ENCODE measurements at places on chromosomes 13 and 19. TPM values are rescaled to one million over a fixed set of nuclear protein-coding genes. Genes with fewer than 3 reads are reported as not detected.

DNA sequence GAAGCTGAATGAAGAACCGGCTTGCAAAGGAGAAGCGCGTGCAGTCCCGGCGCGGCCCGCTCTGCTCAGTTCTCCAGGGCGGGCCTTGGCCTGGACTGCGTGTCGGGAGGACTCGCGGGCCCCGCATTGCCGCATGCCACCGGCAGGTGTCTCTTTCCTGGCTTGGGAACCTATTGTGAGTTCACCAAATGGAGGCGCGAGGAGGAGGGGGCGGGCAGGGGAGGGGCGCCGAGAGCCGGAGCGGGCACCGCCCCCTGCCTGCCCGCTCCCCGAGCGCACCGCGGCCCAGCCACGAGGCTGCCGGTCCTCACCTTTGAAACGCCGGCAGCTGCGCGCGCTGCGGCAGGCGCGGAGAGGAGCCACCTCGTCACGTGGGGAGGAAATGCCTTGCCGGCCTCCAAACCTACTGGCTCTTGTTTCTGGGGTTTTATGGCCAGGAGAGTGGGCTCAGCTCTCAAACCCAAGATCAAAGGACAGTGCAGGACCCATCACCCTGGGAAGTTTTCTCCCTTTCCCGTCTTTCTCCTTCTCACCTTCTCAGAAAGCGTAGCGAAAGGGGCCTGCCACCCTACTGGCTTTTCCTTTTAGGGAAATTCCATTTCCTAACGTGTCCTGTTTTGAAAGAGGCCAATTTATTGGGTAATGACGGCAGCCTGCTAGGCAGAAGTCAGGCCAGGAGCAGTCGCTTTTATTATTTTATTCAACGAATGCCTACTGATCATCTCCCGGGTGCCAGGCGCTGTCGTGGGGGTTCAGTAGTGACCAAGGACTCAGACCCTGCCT is 13.8 kb upstream of the UBE2L5 start:
- peaks cover 23% of the 10 kb centered on the region for H3K4me1 ChIP-seq
- peak overlapping the region; percentile 73 for H3K4me3 ChIP-seq
- peak overlapping the region; percentile 80 for H3K27ac ChIP-seq
- peaks cover 4% of the 10 kb centered on the region for H3K27me3 ChIP-seq

DNA sequence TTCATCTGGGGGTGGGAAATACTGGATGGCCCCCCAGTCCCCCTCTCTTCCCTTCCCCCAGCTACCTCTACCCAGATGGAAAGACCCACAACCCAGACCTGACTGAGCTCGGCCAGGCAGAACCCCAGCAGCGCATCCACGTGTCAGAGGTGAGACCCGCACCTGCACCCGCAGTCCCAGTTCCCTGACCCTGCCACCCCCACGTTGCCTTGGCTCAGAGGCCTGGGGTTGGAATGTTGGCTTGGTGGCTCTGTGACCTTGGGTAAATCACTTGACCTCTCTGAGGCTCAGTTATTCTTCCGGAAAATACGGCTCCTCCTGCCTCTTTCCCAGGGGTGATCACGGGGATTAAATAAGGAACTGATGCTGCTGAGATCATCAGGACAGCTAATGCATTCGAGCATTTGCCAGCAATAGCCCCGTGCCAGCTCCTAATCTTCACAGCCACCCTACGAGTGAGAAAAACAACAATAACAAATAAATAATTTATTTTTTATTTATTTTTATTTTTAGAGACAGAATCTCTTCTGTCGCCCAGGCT is 12.3 kb downstream of the CBLC start:
- no peak overlapping the region for H3K27ac ChIP-seq
- H3K27me3 ChIP-seq, result no peaks in the 10 kb centered on the region
- no peak overlapping the region for H3K4me3 ChIP-seq
- no peaks in the 10 kb centered on the region for H3K36me3 ChIP-seq

DNA sequence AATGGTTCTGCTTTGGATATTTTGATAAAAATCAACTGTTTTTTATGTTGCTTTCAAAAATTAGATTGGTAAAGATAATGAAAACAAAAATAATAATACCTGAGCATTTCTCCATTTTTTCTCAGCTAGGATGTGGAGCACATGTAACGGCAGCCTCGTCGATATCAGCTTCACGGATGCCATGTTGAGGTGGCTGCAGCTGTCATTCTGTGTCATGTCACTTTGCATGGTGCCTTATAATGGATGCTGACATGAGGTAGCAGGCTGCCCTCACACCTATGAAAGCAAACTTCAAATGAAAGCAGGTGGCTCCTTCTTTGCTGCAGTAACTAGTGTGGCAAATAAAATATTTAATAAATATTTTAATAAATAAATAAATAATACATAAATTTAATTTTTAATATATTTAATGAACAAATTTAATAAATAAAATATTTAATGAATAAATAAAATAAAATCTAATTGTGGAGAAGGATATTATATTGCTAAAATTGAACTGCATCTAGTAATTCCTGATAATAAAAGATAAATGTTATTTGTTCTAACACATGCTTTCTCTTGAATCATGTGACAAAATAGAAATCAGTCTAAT is 955.7 kb upstream of the SLC10A2 start:
- H3K36me3 ChIP-seq, result no peaks in the 10 kb centered on the region
- no peaks in the 10 kb centered on the region for H3K4me1 ChIP-seq
- no peak for DNase-seq
- no peak overlapping the region for H3K4me3 ChIP-seq
- H3K27ac ChIP-seq, result no peak overlapping the region
- no peaks in the 10 kb centered on the region for H3K27me3 ChIP-seq

DNA sequence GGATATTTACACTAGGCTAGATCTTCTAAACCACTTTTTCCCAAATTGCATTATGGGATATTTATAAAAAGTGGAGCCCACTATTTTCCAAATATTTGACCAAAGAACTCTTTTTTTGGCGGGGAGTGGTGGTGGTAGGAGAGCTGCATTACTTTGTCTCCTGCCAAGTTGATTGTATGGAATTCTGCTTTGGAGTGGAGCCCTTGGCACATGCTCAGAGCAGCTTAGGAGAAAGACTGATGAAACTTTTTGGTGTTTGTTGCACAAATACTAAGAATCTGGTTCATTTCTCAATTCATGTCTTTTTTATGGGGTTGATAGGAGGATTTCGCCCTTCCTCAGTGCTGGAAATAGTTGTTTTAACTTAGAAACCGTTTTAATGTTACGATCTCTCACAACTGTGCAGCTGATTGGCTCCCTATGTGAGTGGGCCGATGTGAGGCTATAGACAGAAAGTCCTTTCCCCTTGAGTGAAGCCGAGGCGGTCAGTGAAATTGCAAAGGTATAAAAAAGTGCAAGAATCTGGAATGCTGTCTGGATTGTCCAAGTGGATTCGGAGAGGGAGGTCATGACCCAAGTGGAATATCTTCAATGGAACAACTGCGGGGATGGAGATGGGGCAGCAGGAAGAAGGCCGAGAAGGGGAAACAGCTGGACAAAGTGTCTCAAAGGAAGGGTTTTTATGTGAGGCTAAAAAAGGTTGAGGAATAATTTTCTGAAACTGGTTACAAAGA is 415.9 kb downstream of the FGF9 start:
- peaks cover 17% of the 10 kb centered on the region for H3K4me1 ChIP-seq
- no peaks in the 10 kb centered on the region for H3K27me3 ChIP-seq
- H3K27ac ChIP-seq, result no peak overlapping the region
- peaks cover 7% of the 10 kb centered on the region for H3K36me3 ChIP-seq
- DNase-seq, result no peak
- H3K4me3 ChIP-seq, result no peak overlapping the region

DNA sequence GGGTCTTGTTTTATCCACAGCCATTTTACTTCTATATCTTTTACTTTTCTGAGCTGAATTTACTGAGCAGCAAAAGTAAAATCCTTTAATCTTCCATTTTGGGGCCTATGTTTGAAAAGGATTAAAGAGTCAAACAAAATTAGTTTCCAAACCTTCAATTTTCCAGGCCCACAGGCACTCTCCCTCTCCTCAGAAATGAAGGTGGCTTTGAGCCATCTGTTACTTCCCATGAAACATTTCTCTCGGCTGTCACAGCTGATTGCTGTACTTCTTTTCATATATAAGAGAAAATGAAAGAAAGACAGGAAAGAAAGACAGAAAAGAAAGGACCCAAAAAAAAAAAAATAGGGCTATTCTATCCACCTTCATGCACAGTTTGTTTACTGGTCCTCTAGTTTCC is 194.9 kb downstream of the LACC1 start:
- H3K27me3 ChIP-seq, result peaks cover 1% of the 10 kb centered on the region
- no peaks in the 10 kb centered on the region for H3K36me3 ChIP-seq
- H3K4me3 ChIP-seq, result no peak overlapping the region

- no peaks in the 10 kb centered on the region for H3K36me3 ChIP-seq
- H3K27ac ChIP-seq, result no peak overlapping the region
- H3K4me1 ChIP-seq, result no peaks in the 10 kb centered on the region
- DNase-seq, result no peak
- H3K27me3 ChIP-seq, result peaks cover 1% of the 10 kb centered on the region
Observed at GRCh38 chr13:43838909-43839308, 40.6 kb downstream of the CCDC122 start.

DNA sequence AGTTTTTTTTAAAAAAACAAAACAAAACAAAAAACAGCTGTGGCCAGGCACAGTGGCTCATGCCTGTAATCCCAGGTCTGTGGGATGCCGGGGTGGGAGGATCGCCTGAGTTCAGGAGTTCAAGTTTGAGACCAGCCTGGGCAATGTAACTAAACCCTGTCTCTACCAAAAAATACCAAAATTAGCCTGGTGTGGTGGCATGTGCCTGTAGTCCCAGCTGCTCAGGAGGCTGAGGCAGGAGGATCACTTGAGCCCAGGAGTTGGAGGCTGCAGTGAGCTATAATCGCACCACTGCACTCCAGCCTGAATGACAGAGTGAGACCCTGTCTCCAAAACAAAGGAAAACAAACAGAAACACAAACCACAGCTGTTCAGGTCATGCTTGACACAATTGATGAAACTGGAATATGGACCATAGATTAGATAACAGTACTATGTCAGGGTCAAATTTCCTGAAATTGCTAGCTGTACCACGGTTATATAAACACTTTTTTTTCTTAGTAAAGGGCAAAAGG is 6.9 kb upstream of the ANGPTL4 start:
- H3K27me3 ChIP-seq, result peaks cover 5% of the 10 kb centered on the region
- H3K27ac ChIP-seq, result no peak overlapping the region
- H3K4me3 ChIP-seq, result no peak overlapping the region

- H3K4me1 ChIP-seq, result peaks cover 9% of the 10 kb centered on the region
- DNase-seq, result peak; percentile 95
- H3K27ac ChIP-seq, result no peak overlapping the region
- peaks cover 54% of the 10 kb centered on the region for H3K36me3 ChIP-seq
Observed at GRCh38 chr19:3154957-3155736, 19.3 kb downstream of the GNA15 start.

DNA sequence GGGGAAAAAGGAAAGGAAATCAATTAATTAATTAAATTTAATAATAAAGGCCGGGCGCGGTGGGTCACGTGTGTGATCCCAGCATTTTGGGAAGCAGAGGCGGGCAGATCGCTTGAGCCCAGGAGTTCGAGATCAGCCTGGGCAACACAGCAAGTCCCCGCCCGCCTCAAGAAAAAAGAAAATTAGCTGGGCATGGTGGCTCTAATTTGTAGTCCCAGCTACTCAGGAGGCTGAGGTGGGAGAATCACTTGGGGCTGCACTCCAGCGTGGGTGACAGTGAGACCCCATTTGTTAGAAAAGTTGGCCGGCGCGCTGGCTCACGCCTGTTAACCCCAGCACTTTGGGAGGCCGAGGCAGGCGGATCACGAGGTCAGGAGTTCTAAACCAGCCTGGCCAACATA is 733 bp upstream of the CD320 start:
- H3K36me3 ChIP-seq, result peaks cover 31% of the 10 kb centered on the region
- no peak overlapping the region for H3K27ac ChIP-seq
- DNase-seq, result no peak
- H3K4me3 ChIP-seq, result peak overlapping the region; percentile 98

- H3K27ac ChIP-seq, result no peak overlapping the region
- no peaks in the 10 kb centered on the region for H3K27me3 ChIP-seq
- DNase-seq, result no peak
Observed at GRCh38 chr13:84677836-84678235, 795.6 kb upstream of the SLITRK1 start.

DNA sequence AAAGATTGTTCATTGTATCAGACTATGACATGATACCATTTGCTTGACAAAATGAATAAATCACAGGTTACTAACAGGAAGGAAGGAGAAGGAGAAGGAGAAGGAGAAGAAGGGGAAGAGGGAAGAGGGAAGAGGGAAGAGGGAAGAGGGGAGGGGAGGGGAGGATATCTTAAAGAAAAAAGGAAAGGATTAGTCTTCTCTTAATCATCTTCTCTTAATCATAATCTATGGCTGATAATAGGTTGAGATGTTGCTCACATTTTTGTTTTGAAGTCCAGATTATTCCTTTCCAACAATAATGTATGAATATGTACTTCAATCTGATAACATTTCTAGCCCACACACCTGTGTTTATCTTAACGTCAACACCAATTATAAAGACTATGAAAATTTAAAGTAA is 25.1 kb downstream of the DIAPH3 start:
- peaks cover 23% of the 10 kb centered on the region for H3K4me1 ChIP-seq
- no peaks in the 10 kb centered on the region for H3K27me3 ChIP-seq
- no peak overlapping the region for H3K4me3 ChIP-seq
- peaks cover 1% of the 10 kb centered on the region for H3K36me3 ChIP-seq

GRCh38 chr19:1182068-1182467 is 8.0 kb upstream of the SBNO2 start:
- H3K36me3 ChIP-seq, result no peaks in the 10 kb centered on the region
- no peak for DNase-seq
- H3K4me3 ChIP-seq, result no peak overlapping the region
- H3K27me3 ChIP-seq, result peaks cover 2% of the 10 kb centered on the region

DNA sequence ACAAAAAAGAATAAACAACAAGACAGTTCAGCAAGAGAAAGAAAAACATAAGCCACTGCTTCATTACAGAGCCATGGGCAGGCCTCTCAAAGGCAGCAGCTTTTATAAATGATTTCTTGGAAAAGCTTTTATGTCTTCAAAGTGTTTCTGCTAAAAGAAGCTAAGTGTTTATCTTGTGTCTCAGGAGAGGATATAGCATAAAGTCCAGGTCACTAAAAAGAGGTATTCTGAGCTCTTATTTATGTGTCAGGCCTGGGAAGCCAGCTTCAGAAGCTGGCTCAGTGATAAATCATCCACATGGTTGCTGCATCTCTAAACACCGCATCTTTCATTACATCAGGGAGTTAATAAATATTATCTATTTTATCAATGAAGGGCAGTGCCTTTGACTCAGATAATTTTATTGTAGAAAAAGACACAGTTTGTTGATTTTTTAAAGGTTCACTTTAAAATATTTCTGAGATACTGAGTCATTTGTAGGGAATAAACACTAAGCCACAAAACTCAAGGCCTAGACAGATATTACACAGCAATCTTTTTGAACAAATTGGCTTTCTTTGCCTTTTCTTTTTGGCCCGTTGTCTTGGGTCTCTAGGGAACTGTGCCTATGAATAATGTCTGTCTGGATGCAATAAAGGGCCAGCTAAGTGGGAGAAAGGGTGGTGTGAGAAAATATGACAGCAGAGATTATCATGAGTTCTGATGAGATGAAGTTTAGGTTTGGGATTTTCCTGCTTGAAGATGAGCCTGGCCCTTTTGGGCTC is 1086.6 kb downstream of the UQCRFS1 start:
- H3K27ac ChIP-seq, result no peak overlapping the region
- no peaks in the 10 kb centered on the region for H3K27me3 ChIP-seq
- no peaks in the 10 kb centered on the region for H3K4me1 ChIP-seq

- peaks cover 5% of the 10 kb centered on the region for H3K4me1 ChIP-seq
- no peaks in the 10 kb centered on the region for H3K36me3 ChIP-seq
- H3K27ac ChIP-seq, result no peak overlapping the region
- peaks cover 4% of the 10 kb centered on the region for H3K27me3 ChIP-seq
- DNase-seq, result no peak
Observed at GRCh38 chr13:50905256-50905655, 4.3 kb upstream of the RNASEH2B start.

GRCh38 chr19:40284501-40285352 is at the start of gene AKT2:
Gene AKT2, minus strand, starts transcription at chr19:40285345. Its CDS starts 20,078 bp downstream, at chr19:40265267.
- H3K27me3 ChIP-seq, result peaks cover 2% of the 10 kb centered on the region
- H3K27ac ChIP-seq, result peak within 1 kb of the TSS; percentile 99
- peaks cover 46% of the 10 kb centered on the region for H3K4me1 ChIP-seq
- H3K4me3 ChIP-seq, result peak within 1 kb of the TSS; percentile 99

APC2 gene
- total RNA-seq, result 0.24 TPM

ARRDC2 gene
- 41.3 TPM for total RNA-seq

AXL gene
- total RNA-seq, result 0.70 TPM
